MM.1S (cell line): ENCODE measurements at places on chromosomes 2 and 18.

GRCh38 chr2:60234274-60234986 lies 319.0 kb downstream of the BCL11A start:
- H3K27ac ChIP-seq: no peak overlapping the region
- DNase-seq: no peak
- peaks cover 9% of the 10 kb centered on the region; the same call in 1 of the 2 replicates for H3K4me1 ChIP-seq

DNA sequence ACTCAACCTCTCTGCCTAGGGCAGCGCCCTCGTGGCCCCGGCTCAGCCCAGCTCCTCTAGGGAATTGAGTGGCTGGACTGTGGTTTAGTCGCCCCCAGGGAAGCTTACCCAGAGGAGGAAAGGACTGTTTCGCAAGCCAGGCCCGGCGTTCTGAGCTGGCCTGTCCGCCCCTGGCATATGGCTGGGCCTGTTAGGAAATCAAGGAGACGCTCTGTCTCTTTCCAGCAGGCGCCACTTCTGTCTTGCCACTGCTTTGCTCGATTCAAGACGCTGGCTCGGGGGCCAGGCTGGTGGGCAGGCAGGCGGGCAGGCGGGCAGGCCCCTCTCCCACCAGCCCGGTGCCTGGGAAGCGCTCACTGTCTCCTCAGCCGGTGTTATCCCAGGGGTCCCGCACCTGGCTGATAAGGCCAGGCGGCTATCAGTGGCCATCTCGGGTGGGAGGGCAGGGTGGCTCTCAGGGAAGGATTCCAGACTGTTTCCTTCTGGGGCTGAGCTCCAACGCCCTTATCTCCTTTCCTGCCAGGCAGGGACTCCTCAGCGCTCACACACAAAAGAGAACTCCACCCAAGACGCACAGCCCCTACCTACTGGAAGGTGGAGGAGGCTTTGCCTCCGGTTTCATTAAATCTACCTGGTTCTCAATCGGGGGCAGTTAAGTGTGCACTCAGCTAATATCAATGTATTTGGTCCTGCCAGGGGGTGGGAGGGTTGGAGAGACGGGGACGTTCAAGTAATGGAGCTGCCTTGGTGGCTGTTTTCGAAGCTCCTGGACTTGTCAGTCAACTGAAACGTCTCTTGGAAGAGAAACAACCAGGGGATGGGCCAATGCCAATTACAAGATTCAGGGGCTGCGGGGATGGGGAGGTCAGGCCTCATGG lies 109.1 kb downstream of the SMAD7 start:
- no peak for DNase-seq
- H3K27me3 ChIP-seq: no peaks in the 10 kb centered on the region
- no peak overlapping the region for H3K4me3 ChIP-seq
- no peaks in the 10 kb centered on the region for H3K36me3 ChIP-seq
- H3K4me1 ChIP-seq: no peaks in the 10 kb centered on the region

DNA sequence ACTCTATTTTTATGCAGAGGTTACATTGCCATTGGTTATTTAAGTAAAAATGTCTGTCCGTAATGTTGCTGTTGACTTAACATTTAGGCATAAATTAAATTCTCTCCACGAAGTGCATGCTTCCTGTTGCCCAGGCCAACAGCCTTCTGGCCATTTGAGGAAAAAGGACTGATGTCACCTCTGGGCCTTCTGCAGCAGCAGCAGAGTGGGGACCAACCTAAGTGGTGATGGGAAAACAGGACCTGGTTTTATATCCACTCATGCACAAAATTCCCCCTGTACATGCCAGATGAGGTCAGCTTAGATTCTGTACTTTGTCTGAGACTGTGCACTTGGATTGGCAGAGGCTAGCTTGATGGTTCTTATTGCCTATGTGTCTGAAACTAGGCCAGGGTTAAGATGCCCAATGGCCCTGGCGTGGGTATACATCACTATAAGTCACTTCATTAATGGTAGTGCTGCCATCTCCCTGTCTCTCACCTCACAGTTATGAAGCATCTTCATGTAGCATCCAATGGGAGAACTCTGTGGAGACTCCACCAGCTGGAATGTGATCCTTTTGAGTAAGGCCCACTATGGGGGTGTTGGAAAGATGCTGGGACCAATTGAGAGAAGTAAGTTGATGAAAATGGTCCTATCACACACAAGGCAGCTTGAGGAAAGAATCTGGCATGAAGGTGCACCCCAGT lies 4.4 kb downstream of the ARHGAP25 start:
- H3K4me1 ChIP-seq: peaks cover 30% of the 10 kb centered on the region
- H3K36me3 ChIP-seq: no peaks in the 10 kb centered on the region
- H3K27ac ChIP-seq: no peak overlapping the region

DNA sequence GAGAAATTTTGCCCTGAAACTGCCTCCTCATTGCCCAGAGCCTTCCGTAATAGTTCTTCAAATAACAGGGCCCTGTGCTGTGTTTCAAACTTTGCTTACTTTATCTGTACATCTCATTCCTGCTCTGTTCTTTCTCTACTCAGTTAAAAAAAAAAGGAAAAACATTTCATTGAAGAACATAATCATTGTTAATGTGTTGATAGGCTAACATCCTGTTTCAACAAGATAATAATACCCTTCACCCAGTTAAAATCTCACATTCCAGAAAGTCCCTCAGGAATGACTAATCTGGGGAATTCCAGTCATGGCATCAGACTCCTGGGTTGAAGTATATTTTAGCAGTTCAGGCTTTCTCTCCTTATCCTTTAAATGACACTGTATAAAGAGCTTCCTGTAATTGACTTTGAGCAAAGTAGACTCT lies 45.6 kb upstream of the ITGAV start:
- no peak overlapping the region for H3K4me3 ChIP-seq
- no peaks in the 10 kb centered on the region for H3K36me3 ChIP-seq
- H3K27me3 ChIP-seq: no peaks in the 10 kb centered on the region
- H3K4me1 ChIP-seq: no peaks in the 10 kb centered on the region
- no peak overlapping the region for H3K27ac ChIP-seq
- no peak for DNase-seq

DNA sequence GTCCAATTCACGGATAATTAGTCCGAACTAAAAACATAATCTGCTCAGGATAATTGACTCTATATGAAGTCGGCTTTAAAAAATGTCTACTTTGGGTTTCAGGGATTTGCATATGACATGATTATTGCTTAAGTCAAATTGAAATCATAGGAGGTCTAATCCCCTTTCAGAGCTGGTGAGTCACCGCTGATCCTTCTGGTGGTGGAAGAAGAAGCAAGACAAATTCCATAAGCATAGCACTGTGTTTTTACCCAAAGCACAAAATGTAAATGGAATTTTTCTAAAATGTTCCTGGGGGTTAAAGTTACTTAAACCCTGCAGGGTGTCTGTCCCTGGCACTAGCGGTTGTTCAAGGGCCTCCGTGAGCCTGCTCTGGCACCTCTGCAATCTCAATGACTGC lies 460.2 kb downstream of the LRATD1 start:
- H3K4me3 ChIP-seq: no peak overlapping the region
- H3K27ac ChIP-seq: no peak overlapping the region
- H3K36me3 ChIP-seq: no peaks in the 10 kb centered on the region
- H3K4me1 ChIP-seq: no peaks in the 10 kb centered on the region

GRCh38 chr2:7844414-7844965 lies 837.4 kb upstream of the ID2 start:
- no peaks in the 10 kb centered on the region for H3K4me1 ChIP-seq
- DNase-seq: no peak
- no peak overlapping the region for H3K27ac ChIP-seq
- no peak overlapping the region for H3K4me3 ChIP-seq
- H3K27me3 ChIP-seq: no peaks in the 10 kb centered on the region
- H3K36me3 ChIP-seq: no peaks in the 10 kb centered on the region

DNA sequence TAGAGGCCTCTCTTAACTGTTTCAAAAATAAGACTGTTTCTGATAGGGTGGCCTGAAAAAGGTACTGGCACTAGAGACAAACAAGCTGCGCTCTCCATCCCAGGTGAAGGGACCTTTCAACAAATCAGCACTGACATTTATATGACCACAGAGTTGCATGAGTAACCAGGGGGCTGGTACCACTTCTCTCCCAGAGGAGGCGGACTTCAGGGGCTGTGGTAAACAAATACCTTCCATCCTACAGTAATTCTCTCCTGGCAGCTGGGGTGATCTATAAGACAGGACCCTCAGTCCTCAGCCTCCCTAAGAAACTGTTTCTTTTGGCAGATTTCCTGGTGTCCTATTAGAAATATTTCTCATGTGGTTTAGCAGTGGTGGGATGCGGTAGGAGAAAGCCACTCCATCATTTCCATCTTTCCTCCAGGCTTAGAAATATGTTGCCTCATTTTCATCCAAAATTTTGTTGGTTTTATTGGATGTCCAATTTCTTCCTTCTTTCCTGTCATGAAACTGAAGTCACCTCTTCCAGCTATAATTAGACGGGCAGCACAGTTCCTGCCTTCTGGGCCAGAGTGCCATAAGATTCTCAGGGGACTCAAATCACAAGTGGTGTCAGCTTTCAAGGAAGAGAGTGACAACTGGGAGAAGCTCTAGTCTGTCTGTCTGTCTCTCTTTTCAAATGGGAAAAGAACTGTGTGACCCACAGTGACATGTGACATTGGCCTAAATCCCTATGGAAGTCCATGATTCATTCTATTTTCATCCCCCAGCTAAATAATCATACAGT lies 96.4 kb downstream of the CYRIA start:
- no peaks in the 10 kb centered on the region for H3K4me1 ChIP-seq
- H3K36me3 ChIP-seq: no peaks in the 10 kb centered on the region
- no peaks in the 10 kb centered on the region for H3K27me3 ChIP-seq
- H3K27ac ChIP-seq: no peak overlapping the region
- no peak for DNase-seq

DNA sequence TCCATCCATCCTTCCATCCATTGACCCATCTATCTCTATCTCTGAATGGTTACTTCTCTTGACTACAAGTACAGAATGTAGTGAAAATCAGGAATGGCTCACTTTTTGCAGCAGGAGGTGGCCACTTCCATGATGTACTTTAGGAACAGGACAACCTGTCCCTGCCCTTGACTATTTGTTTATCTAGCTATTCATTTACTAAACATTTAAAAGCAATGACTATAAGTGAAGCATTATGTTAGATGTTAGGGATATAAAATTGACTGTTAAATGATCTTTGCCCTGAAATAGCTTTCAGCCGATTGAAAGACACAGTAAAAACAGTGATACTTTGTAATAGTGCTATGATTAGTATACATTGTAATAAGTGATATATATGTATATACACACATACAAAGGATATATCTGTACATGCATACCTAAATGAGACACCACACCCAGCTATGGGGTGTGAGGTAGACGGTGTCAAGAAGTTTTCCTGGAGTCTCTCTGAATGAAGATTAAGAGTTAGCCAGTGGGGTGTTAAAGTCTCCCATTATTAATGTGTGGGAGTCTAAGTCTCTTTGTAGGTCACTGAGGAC lies 68.5 kb downstream of the C18orf54 start:
- H3K4me3 ChIP-seq: no peak overlapping the region
- no peaks in the 10 kb centered on the region for H3K4me1 ChIP-seq
- DNase-seq: no peak
- no peaks in the 10 kb centered on the region for H3K27me3 ChIP-seq

GRCh38 chr2:9451231-9451630 lies 23.1 kb upstream of the IAH1 start:
- no peaks in the 10 kb centered on the region for H3K27me3 ChIP-seq
- no peaks in the 10 kb centered on the region for H3K36me3 ChIP-seq
- no peak overlapping the region for H3K4me3 ChIP-seq
- no peaks in the 10 kb centered on the region for H3K4me1 ChIP-seq

- no peak for DNase-seq
- H3K36me3 ChIP-seq: no peaks in the 10 kb centered on the region
- no peak overlapping the region for H3K4me3 ChIP-seq
- H3K27ac ChIP-seq: no peak overlapping the region
- H3K27me3 ChIP-seq: no peaks in the 10 kb centered on the region
Observed at GRCh38 chr2:204161886-204162285, 225.3 kb downstream of the ICOS start.

- no peaks in the 10 kb centered on the region for H3K27me3 ChIP-seq
- no peaks in the 10 kb centered on the region for H3K36me3 ChIP-seq
- H3K27ac ChIP-seq: no peak overlapping the region
- no peak overlapping the region for H3K4me3 ChIP-seq
- DNase-seq: no peak
- no peaks in the 10 kb centered on the region for H3K4me1 ChIP-seq
Observed at GRCh38 chr2:84474176-84474575, 15.1 kb upstream of the SUCLG1 start.

DNA sequence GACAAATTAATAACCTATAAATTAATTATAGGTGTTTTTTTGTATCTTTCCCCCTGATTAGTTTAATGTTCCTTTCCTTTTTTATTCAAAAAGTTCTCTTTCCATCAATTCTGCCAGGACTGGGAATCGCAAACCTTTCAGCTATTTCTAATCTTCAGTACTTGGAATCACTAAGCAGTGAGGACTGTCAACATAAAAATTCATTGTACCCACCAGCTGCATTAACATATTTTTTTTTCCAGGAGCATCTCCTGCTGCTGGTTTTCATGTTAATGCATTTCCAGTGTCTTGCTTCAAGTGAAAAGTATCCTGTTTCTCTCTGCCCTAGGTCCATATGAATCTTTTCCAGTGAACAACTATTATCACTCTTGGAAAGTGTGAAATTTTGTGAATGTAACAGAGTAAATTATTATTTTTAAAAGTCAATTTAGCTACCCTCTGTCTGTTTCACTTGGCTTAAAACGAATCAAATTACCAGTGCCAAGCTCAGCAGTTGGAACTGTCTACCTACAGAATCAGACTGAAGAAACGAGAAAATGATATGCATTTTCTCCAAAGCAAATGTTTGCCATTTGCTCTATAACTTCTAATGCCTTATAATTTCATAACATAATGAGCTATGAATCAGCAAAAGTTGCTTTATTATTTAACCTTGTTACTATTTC lies 804.4 kb downstream of the EPHA4 start:
- H3K36me3 ChIP-seq: no peaks in the 10 kb centered on the region
- H3K27me3 ChIP-seq: no peaks in the 10 kb centered on the region
- no peak overlapping the region for H3K4me3 ChIP-seq
- H3K27ac ChIP-seq: no peak overlapping the region

DNA sequence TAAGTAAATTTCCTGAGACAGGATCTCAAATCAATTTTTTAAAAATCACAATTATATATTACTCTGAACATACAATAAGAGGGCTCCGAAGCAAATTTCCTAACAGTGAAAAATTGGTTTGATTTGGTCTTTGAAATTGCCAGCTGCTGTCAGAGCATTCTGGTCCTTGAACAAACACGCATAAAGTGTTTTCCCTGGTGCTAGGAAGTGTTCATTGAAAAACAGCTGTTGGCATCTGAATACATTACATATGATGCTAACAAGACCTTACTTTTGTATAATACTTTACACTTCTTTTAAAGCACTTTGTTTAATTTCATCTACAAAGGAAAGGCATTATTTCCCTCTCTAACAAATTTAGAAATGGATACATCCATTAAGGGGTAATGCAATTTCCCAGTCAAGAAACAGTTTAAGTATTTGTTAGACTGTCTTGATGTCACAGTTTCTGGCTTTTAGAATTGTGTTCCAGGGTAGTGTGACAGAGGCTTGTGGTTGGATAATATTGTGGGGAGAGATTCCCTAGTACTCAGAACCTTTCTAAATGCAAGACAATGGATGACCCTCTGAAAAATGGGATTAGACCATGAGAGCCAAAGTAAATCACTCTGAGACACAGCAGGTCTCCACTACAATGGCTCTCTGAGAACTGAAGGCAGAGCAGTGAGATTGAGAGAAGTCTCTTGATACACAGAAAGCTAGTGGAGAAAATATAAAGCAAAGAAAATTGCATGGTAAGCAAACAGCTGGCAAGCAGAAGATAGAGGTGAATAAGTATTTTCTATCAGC lies 299.0 kb downstream of the TRIB2 start:
- H3K27ac ChIP-seq: no peak overlapping the region
- H3K27me3 ChIP-seq: no peaks in the 10 kb centered on the region
- DNase-seq: no peak
- no peak overlapping the region for H3K4me3 ChIP-seq
- H3K36me3 ChIP-seq: no peaks in the 10 kb centered on the region

GRCh38 chr2:54858021-54858681 lies 134.7 kb downstream of the EML6 start:
- no peaks in the 10 kb centered on the region for H3K36me3 ChIP-seq
- H3K27me3 ChIP-seq: no peaks in the 10 kb centered on the region
- DNase-seq: no peak
- H3K4me1 ChIP-seq: no peaks in the 10 kb centered on the region
- H3K27ac ChIP-seq: no peak overlapping the region
